ENCODE measurements at places on chromosomes 3 and 15.

- DNase-seq, result peak; percentile 47
Observed at GRCh38 chr15:57923306-57923705, 142.2 kb downstream of the ALDH1A2 start.

DNA sequence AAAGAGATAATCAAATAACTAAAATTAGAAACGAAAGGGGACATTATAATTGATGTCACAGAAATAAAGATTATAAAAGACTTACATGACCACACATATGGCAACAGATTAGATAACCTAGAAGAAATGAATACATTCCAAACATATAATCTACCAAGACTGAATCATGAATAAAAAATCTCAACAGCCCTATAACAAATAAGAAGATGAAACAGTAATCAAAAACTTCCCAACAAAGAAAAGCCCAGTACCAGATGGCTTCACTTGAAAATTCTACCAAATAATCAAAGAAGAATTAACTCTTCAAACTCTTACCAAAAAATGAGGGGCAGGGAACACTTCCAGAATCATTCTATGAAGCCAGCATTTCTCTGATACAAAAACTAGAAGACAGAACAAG, 11.8 kb downstream of the TOP2B start:
- DNase-seq, result no peak

GRCh38 chr3:100067589-100067988, 46.7 kb downstream of the FILIP1L start:
- DNase-seq, result no peak

DNA sequence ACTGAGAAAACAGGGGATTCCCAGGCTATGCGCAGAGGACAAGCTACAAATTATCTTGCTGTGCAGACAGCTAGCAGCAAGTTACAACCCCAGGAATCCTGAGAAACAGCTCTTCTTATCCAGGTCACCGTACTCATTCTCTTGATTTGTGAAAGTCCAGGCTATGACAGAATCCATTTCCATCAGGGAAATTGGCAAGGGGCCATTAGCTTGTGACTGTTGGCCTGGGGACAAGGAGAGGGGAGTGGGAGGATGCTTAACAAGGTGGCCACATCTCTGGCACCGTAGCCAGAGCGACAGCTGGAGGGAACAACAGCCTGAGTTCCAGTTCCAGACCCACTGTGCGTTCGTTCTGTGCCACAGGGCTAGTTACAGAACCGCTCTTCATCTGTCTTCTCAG, 44.9 kb upstream of the PLXNA1 start:
- DNase-seq, result no peak

DNA sequence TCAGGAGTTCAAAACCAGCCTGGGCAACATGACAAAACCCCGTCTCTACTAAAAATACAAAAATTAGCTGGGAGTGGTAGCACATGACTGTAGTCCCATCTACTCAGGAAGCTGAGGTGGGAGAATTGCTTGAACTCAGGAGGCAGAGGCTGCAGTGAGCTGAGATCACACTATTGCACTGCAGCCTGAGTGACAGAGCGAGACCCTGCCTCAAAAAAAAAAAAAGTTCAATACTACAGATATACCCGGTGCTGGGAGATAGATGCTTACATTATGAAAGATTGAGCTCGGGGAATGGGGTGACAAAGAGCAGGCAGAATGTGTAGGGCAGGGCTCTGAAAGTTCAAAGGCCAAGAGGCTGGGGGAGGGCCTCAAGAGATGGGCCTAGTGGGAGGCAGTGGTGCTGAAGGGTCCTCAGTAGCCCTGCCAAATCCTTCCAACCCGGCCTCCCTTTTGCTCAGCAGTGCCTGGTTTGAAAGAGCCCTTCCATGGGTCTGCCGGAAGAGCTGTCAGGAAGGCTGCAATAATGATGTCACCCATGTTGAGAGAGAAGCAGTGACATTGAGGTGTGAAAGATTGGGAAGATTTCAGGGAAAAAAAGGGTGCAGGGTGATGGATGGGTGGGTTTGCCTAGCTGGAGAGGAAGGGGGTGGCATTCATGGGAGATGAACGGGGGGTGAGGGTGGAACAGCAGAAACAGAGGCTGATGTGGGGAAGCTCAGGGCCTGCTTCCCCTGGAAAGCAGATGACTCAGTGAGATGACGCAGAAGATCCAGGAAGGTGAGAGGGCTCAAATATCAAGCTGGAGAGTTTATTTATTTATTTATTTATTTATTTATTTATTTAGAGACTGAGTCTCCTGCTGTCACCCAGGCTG, 20.0 kb upstream of the IREB2 start:
- DNase-seq, result no peak

DNA sequence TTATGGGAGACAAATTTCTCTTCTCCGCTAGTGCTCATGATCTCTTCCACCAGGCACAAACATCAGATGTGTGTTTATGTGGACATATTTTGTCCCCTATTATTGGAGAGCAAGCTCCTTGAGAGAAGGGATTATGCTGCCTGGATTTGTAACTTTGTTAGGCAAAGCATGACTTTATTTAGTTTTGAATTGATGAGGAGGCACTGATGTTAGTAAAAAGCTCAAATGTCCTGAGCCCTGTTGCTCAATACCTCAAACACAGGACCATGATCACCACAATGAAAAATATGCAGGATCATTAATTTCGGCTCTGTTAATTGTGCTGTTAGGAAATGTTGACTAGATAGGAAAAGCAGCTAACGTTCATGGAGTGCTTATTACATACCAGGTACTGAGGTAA, 29.1 kb downstream of the SCG5 start:
- DNase-seq, result no peak

DNA sequence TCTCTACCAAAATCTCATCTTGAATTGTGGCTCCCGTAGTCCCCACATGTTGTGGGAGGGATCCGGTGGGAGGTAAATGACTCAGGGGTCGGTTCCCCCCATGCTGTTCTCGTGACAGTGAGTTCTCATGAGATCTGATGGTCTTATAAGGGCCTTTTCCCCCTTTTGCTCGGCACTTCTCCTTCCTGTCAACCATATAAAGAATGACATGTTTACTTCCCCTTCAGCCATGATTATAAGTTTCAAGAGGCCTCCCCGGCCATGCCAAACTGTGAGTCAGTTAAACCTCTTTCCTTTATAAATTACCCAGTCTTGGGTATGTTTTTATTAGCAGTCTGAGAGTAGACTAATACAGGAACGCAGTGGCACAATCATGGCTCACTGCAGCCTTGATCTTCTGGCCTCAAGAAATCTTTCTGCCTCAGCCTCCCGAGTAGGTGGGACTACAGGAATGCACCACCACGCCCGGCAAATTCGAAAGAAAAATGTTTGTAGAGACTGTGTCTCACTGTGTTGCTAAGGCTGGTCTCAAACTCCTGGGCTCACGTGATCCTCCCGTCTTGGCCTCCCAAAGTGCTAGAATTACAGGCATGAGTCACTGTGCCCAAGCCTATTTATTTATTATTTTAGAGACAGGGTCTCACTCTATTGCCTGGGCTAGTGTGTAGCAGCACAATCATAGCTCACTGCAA, 101.0 kb downstream of the ATP10A start:
- DNase-seq, result no peak

DNA sequence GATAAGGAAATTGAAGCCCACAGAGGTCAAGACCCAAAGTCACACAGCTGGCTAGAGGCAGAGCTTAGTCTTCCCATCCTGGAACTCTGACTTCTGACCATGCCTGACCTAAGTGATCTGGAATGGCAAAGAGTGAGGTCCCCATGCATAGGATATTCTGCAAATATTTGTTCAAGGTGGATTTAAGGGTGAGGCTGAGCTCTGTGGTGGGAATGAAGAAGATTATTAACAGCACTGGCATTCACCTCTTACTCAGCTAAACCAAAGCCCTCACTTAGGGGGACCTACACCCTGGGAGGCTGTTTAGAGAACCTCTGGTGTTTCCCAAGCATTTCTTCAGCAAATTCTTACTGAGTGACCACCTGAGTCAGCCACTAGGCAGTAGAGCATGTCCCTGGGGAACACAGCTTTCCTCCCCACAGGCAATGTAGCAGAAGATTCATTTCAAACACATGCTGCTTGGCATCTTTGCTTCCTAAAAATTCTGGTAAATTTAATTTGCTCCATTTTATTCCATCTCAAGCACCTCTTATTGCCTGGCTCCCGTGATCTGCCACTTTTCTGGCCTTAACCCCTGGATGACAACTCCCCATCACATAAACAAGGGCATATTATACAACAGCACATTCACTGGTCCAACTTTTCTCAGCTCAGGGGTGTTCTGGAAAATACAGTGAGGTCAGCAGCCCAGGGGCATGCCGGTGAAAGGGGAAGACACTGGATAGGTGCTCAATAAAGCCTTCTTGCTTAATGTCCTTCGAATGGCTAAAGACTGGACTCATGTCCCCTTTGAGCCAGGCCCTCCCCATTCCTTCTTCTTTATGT, 176.0 kb downstream of the ABHD5 start:
- no peak for DNase-seq

DNA sequence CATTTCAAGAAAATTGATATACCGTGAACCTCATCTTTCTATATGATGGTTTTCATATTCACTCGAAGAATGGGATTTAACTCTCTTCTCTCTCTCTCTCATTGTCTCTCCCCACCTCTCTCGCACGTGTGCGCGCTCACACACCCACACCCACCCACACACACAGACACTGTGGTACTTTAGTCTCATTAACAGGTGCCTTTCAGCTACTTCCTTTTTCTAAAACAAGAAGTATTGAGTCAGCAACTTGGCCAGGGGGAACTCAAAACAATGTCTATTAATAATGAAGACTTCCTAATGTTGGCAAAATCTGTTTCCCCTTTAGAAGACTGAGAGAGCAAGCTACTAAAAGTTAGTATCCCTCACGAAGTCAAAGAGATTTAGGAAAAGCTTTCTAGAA, 150.7 kb downstream of the TMCO5A start:
- no peak for DNase-seq

DNA sequence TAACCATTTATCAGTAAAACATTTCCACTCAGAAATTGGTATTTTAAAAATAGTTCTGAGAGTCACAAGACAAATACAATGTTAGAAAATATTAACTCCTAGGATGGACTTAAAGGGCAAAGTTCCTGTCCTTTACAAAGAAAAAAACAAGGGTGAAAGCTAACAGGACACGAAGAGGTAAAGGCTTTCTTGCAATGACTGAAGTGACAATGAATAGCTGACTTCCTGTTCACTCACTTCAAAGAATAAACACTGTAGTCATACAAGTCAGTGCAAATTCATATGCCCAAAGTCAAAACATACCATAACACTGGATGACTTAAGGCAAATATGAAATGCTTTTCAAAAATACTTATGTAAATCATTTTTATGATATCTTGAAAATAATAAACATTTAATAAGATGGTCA, 1389.8 kb upstream of the ALCAM start:
- no peak for DNase-seq

DNA sequence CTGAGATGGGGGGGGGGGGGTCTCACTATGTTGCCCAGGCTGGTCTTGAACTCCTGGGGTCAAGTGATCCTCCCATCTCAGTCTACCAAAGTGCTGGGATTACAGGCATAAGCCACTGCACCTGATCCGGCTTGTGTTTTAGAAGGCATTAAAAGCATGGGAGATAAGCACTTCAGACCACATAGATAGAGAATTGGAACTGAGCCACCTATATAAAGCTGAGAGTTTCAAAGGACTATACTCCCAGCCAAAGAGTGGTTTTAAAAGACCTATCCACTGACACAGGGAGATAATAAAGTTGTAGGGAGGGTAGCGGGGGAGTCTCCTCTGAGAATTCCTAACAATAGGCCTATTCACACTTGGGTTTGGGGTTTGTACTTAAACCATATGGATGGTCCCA, 34.8 kb downstream of the DENND4A start:
- DNase-seq, result no peak

GRCh38 chr15:82943176-82943575, 9.3 kb downstream of the HOMER2 start:
- no peak for DNase-seq

GRCh38 chr3:113097960-113098447, 107.2 kb downstream of the GTPBP8 start:
- DNase-seq, result no peak

DNA sequence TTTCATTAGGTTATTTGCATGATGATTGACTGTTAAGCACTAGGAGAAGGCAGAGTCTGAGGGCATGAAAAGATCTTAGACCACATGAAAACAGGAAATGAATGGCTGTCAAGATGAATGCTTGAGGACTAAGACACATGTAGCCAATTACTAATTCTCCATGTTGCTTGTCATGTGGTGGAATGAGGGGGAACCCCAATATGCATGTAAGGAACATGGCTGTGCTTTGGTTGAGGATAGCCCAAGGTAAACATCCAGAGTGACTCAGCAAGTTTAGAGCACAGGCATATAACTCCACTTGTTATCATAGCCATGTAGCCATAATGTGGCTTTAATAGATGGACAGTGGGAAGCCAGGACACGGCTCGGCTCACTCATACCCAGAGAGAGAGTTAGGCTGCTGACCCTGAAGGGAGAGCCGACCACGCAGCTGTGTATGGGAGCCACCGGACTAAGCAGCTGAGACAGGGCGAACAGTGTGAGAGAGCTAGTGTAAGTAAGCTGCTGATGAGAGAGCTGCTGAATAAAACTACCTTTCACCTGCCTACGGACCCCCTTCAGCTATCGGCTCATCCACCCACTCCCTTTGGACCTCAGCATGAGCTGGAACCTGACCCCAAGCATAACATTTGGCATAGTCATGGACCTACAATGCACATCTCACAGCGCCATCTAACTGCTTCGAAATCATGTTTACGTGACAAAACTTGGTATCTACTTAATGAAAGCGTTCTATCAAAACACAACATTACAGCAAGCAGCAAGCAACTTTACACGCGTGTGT, 37.6 kb downstream of the ANO10 start:
- DNase-seq, result no peak

- no peak for DNase-seq
Observed at GRCh38 chr15:29533647-29534046, 264.0 kb upstream of the NSMCE3 start.

DNA sequence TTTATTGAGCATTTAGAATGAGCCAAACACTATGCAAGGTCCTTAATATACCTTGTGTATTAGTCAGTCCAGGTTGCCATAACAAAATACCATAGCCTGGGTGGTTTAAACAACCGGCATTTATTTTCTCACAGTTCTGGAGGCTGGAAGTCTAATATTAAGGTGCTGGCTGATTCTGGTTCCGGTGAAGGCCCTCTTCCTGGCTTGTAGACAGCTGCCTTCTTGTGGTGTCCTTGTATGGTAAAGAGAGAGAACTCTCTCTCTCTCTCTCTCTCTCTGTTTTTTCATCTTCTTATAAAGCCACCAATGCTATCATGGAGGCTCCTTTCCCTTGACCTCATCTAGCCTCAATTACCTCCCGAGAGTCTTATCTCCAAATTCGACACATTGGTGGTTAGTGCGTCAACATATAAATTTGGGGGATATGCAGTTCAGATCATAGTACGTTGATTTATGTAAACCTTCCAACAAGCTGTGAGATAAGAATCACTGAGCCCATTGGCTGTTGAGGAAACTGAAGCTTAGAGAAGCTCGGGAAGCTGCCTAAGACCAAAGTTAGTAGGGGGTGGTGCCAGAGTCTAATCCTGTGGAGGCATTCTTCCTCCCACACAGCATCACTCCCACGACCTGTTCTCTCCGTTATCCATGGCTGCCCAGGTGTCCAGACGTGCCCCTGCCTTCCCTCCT, 298.0 kb upstream of the PROK2 start:
- DNase-seq, result no peak

- no peak for DNase-seq
Observed at GRCh38 chr3:177574222-177574856, 377.1 kb upstream of the TBL1XR1 start.

- DNase-seq, result no peak
Observed at GRCh38 chr3:31166249-31166885, 271.9 kb upstream of the GADL1 start.

Data from urinary bladder (tissue), 4 donors.